ENCODE measurements at places on chromosomes 11 and 22. TPM values are rescaled to one million over a fixed set of nuclear protein-coding genes. Genes with fewer than 3 reads are reported as not detected.
A peak's percentile ranks its signal among the peaks of the same experiment; 100 is the strongest.

Gene CARD10
- total RNA-seq, result 17.7 TPM

Gene BAD
- total RNA-seq, result 128 TPM

Gene PLEKHB1
- 226 TPM for total RNA-seq

Gene MS4A12
- total RNA-seq, result not detected

Gene KDELR3
- 18.0 TPM for total RNA-seq

Gene CHRNA10
- 0.87 TPM for total RNA-seq

Gene BEST1
- 33.2 TPM for total RNA-seq

DNA sequence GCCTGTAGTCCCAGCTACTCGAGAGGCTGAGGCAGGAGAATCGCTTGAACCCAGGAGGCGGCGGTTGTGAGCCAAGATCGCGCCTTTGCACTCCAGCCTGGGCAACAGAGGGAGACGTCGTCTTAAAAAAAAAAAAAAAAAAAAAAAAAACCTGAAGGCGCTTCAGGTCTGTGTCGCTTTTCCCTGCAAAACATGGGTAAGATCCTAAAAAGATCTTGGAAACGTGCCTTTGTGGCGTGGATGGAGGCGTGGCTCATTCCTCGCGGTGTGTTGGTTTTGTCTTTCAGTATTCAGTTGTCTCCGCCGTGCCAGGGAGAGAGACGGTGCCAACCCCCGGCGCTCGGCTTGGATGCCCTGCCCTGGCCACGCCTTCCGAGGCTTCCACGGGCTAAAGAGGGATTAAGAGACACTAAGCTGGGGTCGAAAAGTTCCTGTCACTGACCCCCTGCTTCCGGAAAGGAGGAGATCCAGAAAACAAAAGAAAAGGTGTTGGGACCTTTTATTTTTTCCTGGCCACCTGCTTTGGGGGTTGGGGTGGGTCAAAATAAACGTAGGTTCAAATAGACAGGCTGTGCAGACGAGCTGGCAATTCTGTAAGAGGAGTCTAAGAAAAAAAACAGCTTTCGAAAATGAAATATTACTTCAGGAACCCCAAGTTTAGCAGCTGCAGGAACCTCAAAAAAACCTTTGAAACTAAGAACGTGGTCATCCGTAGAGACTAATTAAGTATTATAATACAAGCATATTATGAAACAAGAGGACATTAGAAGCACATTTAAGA is 1.1 kb upstream of the SLC35F2 start:
- no peak for DNase-seq

- no peak for DNase-seq
Observed at GRCh38 chr11:115572551-115572950, 68.3 kb upstream of the CADM1 start.

DNA sequence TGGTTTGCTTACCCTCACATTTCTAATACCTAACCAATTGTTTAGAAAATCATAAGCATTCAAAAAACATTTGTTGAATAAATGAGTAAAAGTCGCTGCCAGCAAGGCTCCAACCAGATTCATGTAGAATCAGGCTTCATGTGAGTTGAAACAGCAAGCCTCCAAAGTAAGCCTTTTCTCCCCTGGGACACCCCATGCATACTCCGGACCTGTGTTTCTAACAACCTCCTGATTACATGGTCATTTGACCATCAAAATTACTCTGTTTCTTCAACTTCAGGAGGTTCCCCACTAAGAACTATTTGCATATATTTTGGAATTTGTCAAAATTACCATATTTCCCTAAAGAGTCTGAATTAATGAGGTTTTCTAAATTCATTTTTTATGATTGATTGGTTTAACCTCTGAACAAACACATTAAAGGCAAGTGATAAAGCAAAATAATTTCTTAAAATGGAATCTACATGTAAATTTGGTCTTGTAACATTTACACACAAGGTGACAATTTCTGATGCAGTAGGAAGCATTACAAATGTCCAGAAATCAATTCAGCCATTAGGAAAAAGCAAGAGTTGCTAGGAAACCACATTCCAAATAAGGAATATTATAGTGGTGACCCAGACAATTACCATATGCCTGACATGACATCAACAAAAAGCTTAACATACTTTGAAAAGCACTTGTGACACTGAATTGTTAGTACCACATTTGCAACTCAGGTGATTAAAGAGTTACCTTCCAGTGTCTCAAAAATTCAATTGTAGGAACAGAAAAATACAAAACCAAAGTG is 252.6 kb downstream of the GUCY1A2 start:
- no peak for DNase-seq

DNA sequence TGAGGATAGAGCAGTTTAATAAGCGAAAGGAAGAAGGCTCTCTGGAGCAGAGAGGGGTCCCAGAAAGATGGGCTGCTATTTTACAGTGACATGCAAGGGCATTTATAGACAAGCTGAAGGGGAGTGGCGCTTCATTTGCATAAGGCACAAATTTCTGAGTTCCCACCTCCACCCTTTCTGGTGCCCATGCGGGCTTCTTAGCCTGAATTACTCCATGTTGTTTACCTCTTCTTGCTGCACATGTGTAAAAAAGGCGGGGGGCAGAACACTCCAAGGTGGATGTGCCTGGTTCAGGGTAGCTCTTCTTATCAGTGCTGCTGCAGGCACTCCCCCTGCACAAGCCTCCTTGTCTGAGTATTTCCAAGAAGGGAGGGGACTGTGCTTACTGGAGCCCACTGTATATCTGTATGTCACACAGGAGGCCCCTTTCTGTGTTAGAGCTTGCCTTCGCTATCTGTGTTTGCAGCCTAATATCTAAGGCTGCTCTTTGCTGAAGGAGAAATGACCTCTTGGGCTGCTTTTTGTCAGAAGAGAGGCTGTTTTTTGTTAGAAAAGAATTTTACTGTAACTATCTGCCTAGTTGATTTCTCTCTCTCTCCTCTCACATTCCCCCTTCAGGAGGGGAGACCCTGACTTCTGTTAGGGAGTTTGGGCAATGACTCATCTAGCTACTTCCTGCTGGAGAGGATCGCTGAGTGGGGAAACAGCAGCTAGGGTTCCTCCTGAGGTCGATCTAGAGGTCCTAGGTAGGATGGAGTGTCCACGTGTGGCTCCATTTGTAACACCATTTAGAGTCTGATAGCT is 1057.0 kb upstream of the CNTN5 start:
- DNase-seq, result no peak

DNA sequence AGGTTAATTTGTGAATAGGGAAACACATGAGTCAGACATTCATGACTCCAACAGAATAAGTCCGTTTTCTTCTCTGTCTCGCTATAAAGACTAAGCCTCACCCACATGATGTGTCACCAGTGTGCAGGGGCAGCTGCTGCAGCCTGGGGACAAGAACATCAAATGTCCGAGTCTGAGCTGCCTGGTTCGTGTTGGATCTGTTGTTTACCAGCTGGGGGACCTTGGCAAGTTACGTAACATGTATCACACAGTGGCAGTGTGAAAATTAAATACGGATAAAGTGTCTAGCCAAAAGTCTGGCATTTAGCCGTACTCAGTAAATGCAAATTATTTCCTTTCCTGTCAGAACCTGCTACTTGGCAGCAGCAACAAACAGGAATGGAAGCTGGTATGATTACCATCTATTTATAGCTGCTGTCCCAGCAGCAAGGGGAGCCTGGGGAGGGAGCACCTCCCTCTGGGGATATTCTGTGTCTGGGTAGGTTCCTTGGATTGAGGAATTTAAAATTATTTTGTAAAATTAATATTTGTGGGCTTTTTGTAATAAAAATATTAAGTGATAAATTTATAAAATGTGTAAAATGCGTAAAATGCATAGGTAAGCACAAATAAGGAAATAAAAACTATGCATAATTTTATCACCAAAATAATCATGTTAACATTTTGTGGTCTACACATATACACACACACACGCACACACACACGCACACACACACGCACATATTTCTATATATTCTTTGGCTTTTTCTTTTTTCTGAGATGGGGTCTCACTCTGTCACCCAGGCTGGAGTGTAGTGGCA is 1.3 kb upstream of the CLDN25 start:
- no peak for DNase-seq

GRCh38 chr22:31604137-31604705 is 57.8 kb downstream of the PISD start:
- DNase-seq, result no peak

DNA sequence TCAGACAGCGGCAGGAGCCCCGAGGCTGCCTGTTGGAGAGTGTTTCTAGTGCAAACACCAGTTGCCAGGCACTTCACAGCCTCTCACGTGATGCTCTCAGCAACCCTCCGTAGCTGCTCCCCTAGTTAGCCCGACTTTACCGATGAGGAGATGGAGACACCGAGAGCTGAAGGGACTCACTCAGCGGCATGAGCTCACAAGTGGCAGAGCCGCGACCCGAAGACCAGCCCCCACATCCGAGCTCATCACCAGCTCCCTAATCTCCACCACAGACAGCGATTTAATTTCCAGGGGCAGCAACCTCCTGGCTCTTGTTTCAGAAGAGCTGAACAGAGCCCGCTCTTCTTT is 28.7 kb upstream of the RTL6 start:
- DNase-seq, result no peak

- DNase-seq, result no peak
Observed at GRCh38 chr11:82523141-82523540, 210.5 kb downstream of the FAM181B start.

DNA sequence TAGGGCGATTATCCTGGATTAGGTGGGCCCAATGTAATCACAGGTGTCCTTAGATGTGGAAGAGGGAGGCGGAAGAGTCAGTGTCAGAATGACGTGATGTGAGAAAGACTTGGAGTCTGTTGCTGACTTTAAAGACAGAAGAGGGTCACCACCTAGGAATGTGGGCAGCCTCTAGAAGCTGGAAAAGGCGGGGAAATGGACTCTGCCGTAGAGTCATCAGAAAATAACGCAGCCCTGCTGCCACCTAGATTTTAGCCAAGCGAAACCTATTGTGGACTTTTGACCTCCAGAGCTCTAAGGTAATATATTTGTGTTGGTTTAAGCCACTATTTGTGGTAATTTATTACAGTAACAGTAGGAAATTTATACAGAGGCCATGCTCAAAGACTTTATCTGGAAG is 4.8 kb downstream of the DDX10 start:
- no peak for DNase-seq

- no peak for DNase-seq
Observed at GRCh38 chr11:128905345-128906184, 14.4 kb downstream of the KCNJ5 start.

DNA sequence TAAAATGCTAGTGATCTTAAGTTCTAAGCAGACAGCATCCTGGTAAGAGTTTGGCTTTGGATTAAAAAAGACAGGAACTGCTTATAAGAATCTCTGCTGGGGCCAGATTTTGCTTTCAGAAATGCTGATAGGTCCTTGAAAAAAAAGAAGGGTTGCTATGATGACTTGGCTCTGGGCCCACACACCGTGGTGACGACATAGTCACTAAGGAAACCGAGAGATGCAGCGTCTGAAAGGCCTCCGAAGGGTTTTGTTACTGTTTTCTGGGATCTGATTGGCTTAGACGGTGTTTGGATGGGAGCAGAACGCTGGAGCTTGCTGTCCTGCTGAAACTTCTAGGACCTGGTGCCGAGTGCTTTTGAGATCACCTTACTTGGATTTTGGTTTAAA is 8.4 kb downstream of the FAM118A start:
- peak; percentile 87 for DNase-seq

- DNase-seq, result no peak
Observed at GRCh38 chr22:22678970-22679369, 34.6 kb downstream of the GGTLC2 start.

GRCh38 chr22:35742342-35743100 is 24.8 kb downstream of the APOL5 start:
- DNase-seq, result no peak

GRCh38 chr11:79507706-79508105 is 66.9 kb upstream of the TENM4 start:
- no peak for DNase-seq

GRCh38 chr22:49303781-49304461 is 523.8 kb downstream of the BRD1 start:
- DNase-seq, result no peak

GRCh38 chr11:70104419-70104818 is 26.3 kb downstream of the ANO1 start:
- DNase-seq, result no peak

- no peak for DNase-seq
Observed at GRCh38 chr11:63901660-63902059, 15.3 kb downstream of the RCOR2 start.

- no peak for DNase-seq
Observed at GRCh38 chr11:12319988-12320387, 57.4 kb upstream of the PARVA start.

DNA sequence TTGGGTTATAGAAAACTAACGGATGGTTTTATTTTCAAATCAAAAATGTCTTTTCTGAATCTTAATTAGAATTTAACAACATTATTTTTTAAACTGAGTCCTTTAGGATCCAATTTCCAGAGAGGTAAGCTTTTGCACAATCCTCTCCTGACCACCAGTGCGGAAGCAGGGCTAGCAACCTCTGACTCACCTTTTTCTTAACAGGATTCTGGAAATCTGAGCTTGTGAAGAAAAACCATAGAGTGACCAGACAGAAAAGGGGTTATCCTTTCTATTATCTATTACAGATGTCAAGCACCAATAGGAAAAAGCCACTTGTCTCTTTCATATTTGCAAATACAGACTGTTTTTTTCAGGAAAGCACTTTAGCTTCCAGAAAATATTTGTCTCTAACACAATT is 25.3 kb downstream of the ALG9 start:
- no peak for DNase-seq

- DNase-seq, result peak; percentile 67
Observed at GRCh38 chr11:46367244-46367915, 14.1 kb upstream of the MDK start.

DNA sequence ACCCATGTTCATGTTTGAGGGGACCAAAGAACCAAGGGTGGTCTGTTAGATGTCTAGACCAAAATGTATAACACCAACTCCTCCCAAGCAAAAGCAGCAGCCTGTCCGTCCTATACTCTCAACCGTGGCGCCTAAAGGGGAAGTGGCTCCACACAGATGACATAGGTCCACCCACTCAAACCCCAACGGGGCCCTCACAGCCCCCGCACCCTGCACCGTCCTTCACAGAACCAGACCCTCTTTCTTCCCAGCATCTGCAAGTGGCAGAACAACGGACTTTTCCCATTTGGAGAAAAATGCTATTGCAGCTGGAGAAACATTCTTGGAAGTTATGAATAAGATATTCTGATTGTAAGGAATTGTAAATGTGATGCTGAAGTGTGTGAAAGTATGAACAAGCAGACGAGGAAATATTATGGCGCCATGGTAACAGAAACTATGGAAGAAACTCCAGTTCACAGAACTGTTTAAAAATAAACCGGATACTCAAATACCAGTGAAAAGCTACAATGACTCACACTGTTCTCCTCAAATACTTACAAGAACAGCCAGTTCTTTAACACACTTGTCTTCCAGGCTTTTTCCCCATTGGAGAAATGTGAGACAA is 76.5 kb upstream of the ARFGAP3 start:
- DNase-seq, result peak; percentile 42

Measured in tibial nerve (tissue), 4 donors.